Tibial nerve (tissue), 4 donors: ENCODE measurements at places on chromosomes 5 and 9. TPM values are rescaled to one million over a fixed set of nuclear protein-coding genes. Genes with fewer than 3 reads are reported as not detected.

GRCh38 chr5:41812156-41812555, 58.1 kb downstream of the OXCT1 start:
- no peak for DNase-seq
- no peak overlapping the region for H3K4me3 ChIP-seq
- H3K27ac ChIP-seq, result no peak overlapping the region
- H3K27me3 ChIP-seq, result no peaks in the 10 kb centered on the region
- no peaks in the 10 kb centered on the region for H3K36me3 ChIP-seq

DNA sequence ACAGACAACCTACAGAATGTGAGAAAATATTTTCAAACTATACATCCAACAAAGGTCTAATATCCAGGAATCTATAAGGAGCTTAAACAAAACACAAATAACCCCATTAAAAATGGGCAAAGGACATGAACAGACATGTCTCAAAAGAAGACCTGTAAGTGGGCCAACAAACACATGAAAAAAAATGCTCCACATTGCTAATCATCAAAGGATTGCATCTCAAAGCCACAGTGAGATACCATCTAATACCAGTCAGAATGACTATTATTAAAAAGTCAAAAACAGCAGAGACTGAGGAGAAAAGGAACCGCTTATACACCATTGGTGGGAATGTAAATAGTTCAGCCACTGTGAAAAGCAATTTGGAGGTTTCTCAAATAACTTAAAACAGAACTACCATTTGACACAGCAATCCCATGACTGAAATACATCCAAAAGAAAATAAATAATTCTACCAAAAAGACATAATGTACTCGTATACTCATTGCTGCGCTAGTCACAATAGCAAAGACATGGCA, 39.1 kb upstream of the C5orf63 start:
- H3K4me3 ChIP-seq, result no peak overlapping the region
- DNase-seq, result no peak
- H3K27me3 ChIP-seq, result no peaks in the 10 kb centered on the region
- H3K36me3 ChIP-seq, result no peaks in the 10 kb centered on the region

DNA sequence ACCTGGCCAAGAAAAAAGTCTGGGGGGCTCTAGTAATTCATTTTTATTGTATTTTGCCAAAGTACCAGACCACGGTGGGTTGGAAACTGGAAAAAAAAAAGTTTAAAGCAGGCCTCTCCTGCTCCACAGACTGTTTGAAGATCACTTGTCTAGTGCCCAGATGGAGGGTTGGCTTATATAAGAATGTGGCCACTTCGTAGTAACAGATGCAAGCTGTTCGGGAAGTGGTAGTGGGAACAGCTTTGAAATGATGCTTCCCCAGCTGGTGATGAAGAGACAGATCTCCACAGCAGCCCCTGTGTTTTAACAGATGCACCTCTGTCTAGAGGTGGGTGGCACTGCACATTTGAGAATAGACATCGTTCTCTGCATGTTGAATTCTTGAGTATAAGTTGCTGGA, 54.3 kb upstream of the DMRT3 start:
- no peak overlapping the region for H3K27ac ChIP-seq
- no peaks in the 10 kb centered on the region for H3K4me1 ChIP-seq
- H3K36me3 ChIP-seq, result no peaks in the 10 kb centered on the region

DNA sequence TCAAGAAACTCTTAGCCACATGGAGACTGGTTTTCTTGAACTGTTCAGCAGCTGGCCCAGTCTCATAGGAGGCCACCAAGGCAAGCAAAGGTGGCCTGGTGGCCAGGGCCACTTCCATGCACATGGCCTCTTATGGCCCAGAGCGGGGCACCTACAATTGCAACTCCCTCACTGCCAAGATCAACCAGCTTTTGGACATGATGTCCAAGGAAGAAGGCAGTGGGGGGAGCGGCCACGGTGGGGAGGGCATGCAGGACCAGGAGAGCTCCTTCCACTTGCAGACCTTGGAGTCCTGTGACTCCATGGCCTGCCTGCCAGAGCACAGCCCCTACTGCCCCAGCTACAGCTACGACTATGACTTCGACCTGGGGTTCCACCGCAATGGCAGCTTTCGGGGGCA, 398.9 kb upstream of the PTPRD start:
- no peak overlapping the region for H3K4me3 ChIP-seq
- H3K4me1 ChIP-seq, result no peaks in the 10 kb centered on the region
- no peak for DNase-seq
- no peak overlapping the region for H3K27ac ChIP-seq

GRCh38 chr5:134255418-134256150, 29.7 kb upstream of the PPP2CA start:
- no peaks in the 10 kb centered on the region for H3K36me3 ChIP-seq
- H3K27ac ChIP-seq, result no peak overlapping the region
- H3K4me1 ChIP-seq, result no peaks in the 10 kb centered on the region
- no peak for DNase-seq
- no peaks in the 10 kb centered on the region for H3K27me3 ChIP-seq
- H3K4me3 ChIP-seq, result no peak overlapping the region

GRCh38 chr5:2184026-2184366, 301.3 kb upstream of the IRX4 start:
- DNase-seq, result no peak
- H3K4me1 ChIP-seq, result no peaks in the 10 kb centered on the region
- H3K4me3 ChIP-seq, result no peak overlapping the region
- no peaks in the 10 kb centered on the region for H3K27me3 ChIP-seq
- no peak overlapping the region for H3K27ac ChIP-seq

DNA sequence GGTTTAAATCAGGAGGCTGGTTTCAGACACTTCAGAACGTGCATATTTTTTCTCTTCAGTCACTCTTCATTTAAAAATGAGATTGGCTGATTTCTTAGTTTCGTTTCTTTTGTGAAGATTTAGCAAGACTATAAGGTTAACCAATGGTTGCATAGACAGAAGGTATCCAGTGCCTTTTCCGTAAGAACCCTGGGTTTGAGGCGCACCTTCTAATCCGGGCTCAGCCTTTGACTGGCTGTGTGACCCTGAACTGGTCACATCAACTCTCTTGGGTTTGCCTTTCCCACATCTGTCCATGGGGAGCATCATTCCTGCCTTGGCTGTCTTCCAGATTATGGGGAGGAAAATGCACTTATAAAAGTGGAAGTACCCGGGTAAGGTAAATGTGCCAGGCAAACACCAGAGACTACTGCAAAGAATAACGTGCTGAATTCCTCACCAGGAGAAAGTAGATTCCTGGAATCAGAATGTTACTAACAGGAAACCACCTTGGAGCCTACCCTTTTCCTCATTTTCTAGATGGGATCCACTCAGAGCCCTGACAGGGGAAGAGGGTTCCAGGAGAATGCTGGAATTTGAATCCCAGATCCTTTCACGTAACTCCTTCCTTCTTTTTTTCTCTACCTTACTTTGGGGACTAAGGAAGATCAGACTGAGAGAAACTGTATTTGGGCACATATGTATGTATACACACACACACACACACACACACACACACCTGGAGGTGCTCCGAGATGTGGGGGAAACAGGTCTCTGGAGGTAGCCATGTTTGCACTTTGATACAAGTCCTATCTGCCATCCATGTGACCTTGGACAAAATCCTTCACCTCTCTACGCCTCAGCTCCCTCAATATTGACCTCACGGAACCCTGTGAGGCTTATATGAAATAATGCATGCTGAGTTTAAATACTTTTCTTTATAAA, 6.8 kb downstream of the HAND1 start:
- H3K36me3 ChIP-seq, result no peaks in the 10 kb centered on the region
- H3K27me3 ChIP-seq, result peaks cover 14% of the 10 kb centered on the region
- H3K27ac ChIP-seq, result no peak overlapping the region

DNA sequence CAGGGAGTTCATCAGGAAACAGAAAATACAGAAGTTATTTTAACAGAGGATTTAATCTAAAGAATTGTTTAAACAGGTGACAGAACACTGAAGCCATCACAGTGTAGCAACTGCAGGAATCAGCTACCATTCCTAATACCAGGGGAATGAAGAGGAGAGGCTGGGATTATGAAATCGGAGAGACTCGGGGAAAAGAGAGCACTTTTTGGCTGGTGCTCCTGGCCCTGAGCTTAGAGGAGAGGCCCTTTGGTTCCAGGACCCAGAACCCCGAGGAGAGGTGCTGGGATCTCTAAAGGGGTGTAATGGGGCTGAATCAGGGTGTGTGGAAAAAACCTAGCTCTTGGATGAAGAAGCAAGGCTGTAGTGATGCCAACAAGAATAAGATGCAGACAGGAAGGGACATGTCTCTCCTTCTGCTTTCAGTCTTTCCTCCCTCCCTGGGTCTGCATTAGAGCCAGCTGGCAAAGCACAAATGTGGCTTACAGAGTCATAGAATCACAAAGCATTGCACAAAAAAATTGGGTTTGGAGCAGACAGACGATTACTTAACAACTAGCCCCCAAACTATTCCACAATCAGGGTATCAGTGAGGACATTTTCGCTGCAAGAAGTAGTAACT, 11.6 kb upstream of the SFXN1 start:
- H3K27me3 ChIP-seq, result no peaks in the 10 kb centered on the region
- no peak for DNase-seq
- no peaks in the 10 kb centered on the region for H3K36me3 ChIP-seq
- H3K4me3 ChIP-seq, result no peak overlapping the region
- no peaks in the 10 kb centered on the region for H3K4me1 ChIP-seq

GRCh38 chr5:38115318-38115827, 143.0 kb upstream of the EGFLAM start:
- no peak overlapping the region for H3K4me3 ChIP-seq
- H3K27me3 ChIP-seq, result no peaks in the 10 kb centered on the region
- no peak overlapping the region for H3K27ac ChIP-seq
- no peak for DNase-seq
- no peaks in the 10 kb centered on the region for H3K4me1 ChIP-seq

DNA sequence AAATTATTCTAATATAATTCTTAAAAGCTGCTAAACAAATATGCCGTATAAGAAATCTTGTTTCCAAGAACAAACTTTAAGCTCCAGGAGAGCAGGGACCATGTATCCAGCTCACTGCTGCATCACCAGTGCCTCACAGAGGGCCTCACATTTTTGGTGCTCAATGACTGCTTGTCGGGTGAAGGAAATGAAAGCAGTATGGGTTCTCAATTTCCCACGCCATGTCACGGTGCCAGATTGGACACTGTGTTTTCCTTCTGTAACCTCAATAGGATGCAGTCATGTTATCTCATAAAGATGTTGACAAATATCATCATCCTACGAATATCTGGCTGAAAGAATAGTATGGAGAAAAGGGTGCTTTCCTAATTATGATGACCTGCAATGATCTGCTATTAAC, 64.7 kb downstream of the POU5F2 start:
- H3K27me3 ChIP-seq, result no peaks in the 10 kb centered on the region
- no peak for DNase-seq
- H3K4me1 ChIP-seq, result peaks cover 39% of the 10 kb centered on the region
- H3K36me3 ChIP-seq, result no peaks in the 10 kb centered on the region
- no peak overlapping the region for H3K27ac ChIP-seq

DNA sequence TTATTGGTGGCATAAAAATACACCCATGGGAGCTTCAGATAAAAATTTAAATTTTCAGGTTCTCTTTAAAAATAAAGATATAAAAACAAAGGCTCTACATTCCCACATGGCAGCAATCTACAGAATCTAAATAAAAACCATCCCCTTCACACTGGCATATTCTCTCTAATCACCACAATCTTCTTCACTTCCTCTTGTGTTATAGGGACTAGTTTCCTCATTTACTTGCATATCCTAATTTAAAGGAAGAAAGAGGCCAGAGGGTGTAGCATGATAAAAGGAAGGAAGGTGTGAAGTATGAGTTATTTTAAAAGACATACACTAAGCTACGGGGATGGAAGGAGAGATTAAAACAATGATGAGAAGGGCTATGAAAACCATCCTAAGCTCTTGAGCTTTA, 390.5 kb downstream of the ZNF608 start:
- no peak overlapping the region for H3K27ac ChIP-seq
- no peaks in the 10 kb centered on the region for H3K27me3 ChIP-seq
- no peak for DNase-seq
- no peak overlapping the region for H3K4me3 ChIP-seq

GRCh38 chr9:90846770-90847419, 45.3 kb downstream of the SYK start:
- no peaks in the 10 kb centered on the region for H3K27me3 ChIP-seq
- H3K27ac ChIP-seq, result no peak overlapping the region
- DNase-seq, result no peak
- no peaks in the 10 kb centered on the region for H3K4me1 ChIP-seq

DNA sequence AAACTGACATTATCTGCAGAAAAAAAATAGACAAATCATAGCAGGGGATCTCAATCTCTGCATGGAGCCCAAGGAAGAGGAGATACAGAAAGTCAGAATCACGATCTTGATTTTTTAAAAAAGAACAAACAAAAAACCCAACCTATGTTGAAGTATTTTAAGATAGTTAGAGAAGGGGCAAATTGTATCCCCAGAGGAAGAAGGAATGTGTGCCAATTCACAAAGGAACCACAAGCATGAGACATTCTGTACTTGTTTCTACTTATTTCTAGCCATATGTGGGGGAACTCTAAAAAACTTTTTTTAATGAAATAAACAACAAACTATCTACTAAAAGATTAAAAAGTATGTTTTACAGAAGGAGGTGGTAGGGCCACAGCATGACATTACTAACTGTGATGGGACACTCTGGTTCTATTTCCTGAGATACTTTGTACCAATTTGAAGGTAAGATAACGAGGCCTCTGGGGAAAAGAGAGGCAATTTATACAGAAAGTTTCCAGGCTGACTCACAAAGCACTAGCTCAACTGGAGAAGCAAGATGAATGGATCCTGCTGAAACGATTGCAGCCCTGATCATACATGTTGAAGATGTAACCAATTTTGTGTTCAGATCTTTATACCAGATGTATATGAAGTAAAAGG, 22.5 kb downstream of the RANBP3L start:
- H3K4me3 ChIP-seq, result no peak overlapping the region
- no peaks in the 10 kb centered on the region for H3K27me3 ChIP-seq
- DNase-seq, result no peak
- H3K36me3 ChIP-seq, result no peaks in the 10 kb centered on the region
- H3K4me1 ChIP-seq, result no peaks in the 10 kb centered on the region

- H3K4me1 ChIP-seq, result no peaks in the 10 kb centered on the region
- no peak overlapping the region for H3K4me3 ChIP-seq
- H3K36me3 ChIP-seq, result no peaks in the 10 kb centered on the region
- H3K27ac ChIP-seq, result no peak overlapping the region
Observed at GRCh38 chr5:163822548-163822947, 317.1 kb downstream of the MAT2B start.

DNA sequence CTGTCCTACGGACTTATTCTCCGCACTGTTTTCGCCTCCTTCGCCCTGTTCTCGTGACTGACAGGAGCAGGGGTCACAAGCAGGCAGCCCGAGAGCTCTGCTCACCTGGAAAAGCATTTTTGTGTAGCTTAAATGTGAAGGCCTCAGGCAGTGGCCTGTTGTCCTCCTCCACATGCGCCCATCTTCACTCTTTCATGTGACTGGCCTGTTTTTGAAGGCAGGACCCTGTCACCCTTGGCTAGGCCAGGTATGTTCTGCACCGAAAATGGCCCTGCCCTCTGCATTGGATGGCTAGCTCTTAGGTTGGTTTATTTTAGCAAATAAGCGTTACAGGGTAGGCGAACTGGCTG, 614 bp upstream of the CPLANE1 start:
- peaks cover 27% of the 10 kb centered on the region for H3K4me1 ChIP-seq
- no peaks in the 10 kb centered on the region for H3K36me3 ChIP-seq
- H3K4me3 ChIP-seq, result peak overlapping the region; percentile 77
- no peaks in the 10 kb centered on the region for H3K27me3 ChIP-seq
- H3K27ac ChIP-seq, result peak overlapping the region; percentile 84

- no peaks in the 10 kb centered on the region for H3K27me3 ChIP-seq
- H3K4me3 ChIP-seq, result no peak overlapping the region
- no peaks in the 10 kb centered on the region for H3K36me3 ChIP-seq
Observed at GRCh38 chr5:143262393-143263174, 140.9 kb downstream of the NR3C1 start.

Gene AHRR
- total RNA-seq, result not detected

Gene C5orf58
- 1.5 TPM for total RNA-seq

Gene OLFML2A
- 44.7 TPM for total RNA-seq

Gene GGTA1
- 9.0 TPM for total RNA-seq

Gene RNF224
- total RNA-seq, result not detected

Gene SOX30
- total RNA-seq, result not detected

Gene C5
- 33.0 TPM for total RNA-seq

Gene DAPK1
- total RNA-seq, result 60.3 TPM

Gene C9orf153
- 0.84 TPM for total RNA-seq
